ENCODE measurements at places on chromosomes 11 and 22. TPM values are rescaled to one million over a fixed set of nuclear protein-coding genes. Genes with fewer than 3 reads are reported as not detected.

DNA sequence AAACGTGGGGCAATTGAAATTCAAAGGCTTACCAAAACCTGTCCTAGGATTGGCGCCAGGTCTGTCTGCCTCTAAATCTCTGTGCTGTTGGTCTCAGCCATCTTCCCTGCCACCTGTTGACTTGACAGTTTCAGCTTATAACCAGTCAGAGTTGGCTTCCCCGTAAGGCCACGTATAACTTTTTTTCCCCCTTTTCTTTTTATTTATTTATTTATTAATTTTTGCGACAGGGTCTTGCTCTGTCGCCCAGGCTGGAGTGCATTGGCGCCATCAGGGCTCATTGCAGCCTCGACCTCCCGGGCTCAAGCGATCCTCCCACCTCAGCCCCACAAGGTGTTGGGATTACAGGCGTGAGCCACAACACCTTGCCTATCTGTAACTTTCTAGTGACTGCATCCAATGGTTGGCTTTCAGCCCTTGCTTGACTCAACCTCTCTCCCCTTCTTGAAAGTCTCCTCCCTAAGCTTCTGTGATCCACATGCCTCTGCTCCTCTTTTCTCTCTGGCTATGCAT is 1.4 kb upstream of the SYVN1 start:
- no peak for DNase-seq

DNA sequence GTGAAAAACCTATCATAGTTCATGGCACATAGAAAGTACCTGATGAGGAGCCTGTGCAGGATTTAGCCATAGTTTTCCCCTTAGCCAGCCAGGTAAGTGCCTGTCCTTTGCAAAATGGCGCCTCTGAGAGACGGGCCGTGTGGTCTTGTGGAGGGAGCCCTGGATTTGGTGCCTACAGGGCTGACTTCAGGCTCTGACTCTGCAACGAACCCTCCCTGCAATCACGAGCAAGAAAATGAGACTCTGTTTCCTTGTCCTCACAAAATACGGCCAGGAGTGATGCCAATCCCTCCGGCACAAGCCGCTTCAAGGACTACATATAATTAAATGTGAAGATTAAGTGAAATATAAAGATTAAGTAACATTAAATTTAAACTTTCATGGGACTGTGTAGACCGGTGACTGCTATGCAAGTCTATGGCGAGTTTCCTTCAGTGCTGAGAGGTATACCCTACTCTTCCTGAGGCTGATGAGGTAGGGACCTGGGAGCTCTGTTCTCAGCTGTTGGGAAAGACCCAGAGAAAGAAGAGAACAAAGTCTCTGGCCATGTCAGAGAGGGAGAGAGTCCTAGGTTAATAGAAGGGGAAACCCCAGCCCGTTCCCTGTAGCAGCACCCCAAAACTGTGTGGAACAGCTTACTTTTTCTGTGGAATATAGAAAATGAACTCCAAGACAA is 6.1 kb upstream of the CXCR5 start:
- DNase-seq: no peak

The SCGB1C1 gene
- not detected for total RNA-seq

- DNase-seq: no peak
Observed at GRCh38 chr22:25762147-25762546, 20.2 kb downstream of the MYO18B start.

The YPEL4 gene
- 0.95 TPM for total RNA-seq

The THY1 gene
- 0.57 TPM for total RNA-seq

The TNKS1BP1 gene
- 118 TPM for total RNA-seq

The FOLR3 gene
- not detected for total RNA-seq

The CAPN5 gene
- 15.9 TPM for total RNA-seq

The CCDC15 gene
- 2.0 TPM for total RNA-seq

The DDX6 gene
- total RNA-seq: 79.0 TPM

GRCh38 chr11:71580057-71581003 is 2.3 kb downstream of the KRTAP5-11 start:
- DNase-seq: no peak

The OR52I1 gene
- not detected for total RNA-seq

GRCh38 chr11:35321111-35321510 is 98.2 kb downstream of the SLC1A2 start:
- DNase-seq: no peak

Data from esophagus squamous epithelium (tissue), 5 donors.